Activated effector memory CD4-positive, alpha-beta T cell treated with anti-CD3 and anti-CD28 coated beads, Interleukin-2, amount 50 U/mL, for 16 hours (primary cell): ENCODE measurements at places on chromosomes 3 and 15.

- DNase-seq = no peak
Observed at GRCh38 chr3:81293156-81293555, 468.3 kb downstream of the GBE1 start.

DNA sequence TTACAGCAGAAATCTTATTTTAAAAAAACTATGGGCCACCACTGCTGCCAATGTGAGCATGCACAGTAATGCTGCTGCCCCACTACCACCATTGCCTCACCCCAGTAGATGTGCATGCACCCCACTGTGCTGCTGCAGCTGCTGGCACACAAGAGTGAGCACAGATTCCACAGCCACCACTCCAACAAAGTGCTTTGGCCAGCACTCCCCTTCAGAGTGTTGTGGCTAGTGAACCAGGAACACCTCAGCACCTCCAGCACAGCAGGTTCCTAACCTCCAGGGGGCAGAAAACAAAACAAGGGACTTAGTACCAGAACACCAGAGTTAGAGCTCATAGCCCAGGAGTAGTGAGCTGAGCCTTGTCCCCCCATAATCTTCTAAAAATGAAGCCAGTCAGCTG is 629.6 kb downstream of the PYDC2 start:
- no peak for DNase-seq

GRCh38 chr3:169288553-169288952 is 375.0 kb downstream of the MECOM start:
- no peak for DNase-seq

GRCh38 chr3:99439892-99440291 is 198.5 kb upstream of the COL8A1 start:
- DNase-seq = no peak

GRCh38 chr3:12948371-12948770 is 107.0 kb upstream of the RPL32 start:
- no peak for DNase-seq

- DNase-seq = no peak
Observed at GRCh38 chr3:37926611-37927010, 64.0 kb upstream of the VILL start.

GRCh38 chr3:123126031-123126430 is 59.2 kb downstream of the PDIA5 start:
- peak; percentile 14 for DNase-seq

- DNase-seq = no peak
Observed at GRCh38 chr15:63323798-63324563, 46.6 kb downstream of the APH1B start.

DNA sequence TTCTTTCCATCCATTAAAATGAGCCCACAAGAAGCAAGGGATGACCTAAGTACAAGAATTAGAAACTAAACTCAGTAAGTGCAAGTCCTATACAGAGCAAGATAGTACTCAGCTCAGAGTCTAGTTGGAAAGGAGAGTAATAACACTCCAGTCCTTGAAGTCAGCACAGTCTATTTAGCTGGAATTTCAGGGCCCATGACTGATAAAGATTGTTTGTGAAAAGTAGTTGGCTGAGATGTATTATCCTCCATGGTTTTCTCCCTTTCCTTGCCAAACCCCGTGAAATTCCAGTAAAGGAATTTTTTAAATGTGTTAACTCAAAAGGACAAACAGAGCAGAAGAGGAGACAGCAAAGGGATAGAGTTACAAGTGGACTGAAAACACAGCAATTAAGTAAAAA is 127.2 kb upstream of the STT3B start:
- DNase-seq = no peak
